ENCODE measurements at places on chromosomes 5 and 9.

GRCh38 chr5:171841984-171842776, 56.6 kb downstream of the SMIM23 start:
- DNase-seq, result no peak

- DNase-seq, result peak; percentile 84
Observed at GRCh38 chr9:113580041-113580953, 116.8 kb downstream of the RGS3 start.

GRCh38 chr9:3045153-3045552, 201.3 kb upstream of the PUM3 start:
- peak; percentile 3 for DNase-seq

DNA sequence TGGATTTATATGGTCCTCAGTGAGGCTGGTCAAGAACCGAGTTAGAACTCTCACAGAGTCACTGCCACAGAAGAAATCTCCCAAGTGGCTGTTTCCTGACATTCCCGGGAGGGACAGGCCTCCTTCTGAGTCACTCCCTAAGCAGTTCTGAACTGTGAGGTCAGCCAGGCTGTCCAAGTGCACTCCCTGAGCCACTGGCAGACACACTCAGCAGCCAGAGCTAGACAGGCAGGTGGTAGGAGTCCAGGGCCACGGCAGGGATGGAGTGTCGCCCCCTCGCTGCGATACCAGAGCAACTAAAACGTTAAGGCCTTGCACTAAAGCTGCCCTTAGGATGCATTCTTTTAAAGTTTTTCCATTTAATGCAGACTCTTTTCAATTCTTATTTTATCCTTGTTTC, 3.4 kb downstream of the IL4 start:
- peak; percentile 89 for DNase-seq

DNA sequence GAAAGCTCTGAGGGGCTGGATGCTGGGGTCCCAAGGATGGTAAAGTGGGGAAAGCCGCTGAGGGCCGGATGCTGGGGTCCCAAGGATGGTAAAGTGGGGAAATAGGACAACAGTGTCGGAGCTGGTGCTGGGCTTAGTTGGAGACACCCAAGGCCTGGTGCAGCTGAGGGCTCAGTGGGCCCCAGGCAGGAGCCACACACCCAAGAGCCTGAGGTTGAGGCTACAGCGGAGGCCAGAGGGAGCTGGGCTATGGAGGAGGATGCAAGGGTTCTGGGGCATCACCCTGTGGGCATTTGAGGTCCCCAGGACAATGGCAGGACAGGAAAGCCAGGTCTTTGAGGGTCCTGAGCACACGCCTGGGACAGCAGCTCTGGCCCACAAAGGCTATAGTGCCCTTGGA, 19.1 kb upstream of the SLC9A3 start:
- no peak for DNase-seq

DNA sequence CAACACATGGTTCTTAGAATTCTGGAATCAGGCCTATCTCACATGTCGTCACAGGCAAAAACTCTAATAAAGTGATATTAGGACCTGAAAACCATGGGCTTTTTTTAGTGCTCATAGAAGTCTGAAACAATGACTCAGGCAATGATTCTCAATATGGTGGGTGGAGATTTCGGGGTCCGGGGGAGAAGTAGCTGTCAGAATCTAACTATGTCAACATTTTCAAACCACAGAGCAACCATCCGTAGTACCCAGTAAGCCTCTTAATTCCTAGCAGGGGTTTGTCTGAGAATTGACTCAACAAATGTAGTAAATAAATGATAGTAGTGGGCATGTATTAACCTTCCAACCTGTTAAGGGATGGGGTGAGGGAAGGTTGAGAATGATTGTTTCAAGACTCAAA, 2.6 kb downstream of the AMACR start:
- DNase-seq, result no peak

DNA sequence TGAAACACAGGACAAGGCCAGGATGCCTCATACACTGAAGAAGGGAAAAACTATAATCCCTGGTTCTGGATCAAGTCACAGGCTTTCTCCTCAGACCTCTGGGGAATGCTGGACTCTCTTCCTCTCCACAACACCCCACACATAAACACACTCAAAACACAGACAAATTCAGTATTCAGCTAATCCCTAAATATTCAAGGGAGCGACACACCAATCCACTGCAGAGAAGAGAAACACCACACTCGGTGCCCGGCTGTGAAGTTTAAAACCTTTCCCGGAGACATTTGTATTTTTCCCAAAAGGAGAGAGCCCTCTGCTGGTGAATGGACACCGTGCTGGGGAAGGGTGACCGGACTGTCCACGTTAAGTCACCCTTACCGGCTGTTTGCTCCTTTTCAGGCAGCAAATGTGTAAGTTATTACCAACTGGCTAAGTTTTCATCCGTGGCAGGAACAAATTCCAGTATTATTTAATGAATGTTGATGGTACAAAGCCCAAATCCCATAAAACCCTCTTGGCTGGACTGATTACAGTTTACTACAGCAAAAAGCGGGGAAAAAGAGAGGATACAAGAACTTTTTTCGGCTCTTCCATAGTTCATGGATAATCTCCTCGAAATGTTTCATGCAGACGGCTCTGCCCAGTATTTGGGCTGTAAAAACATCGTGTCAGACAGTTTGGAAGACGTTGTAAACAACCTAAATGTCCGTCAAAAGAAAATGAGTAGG, 130.9 kb upstream of the SLC30A5 start:
- DNase-seq, result peak; percentile 76

DNA sequence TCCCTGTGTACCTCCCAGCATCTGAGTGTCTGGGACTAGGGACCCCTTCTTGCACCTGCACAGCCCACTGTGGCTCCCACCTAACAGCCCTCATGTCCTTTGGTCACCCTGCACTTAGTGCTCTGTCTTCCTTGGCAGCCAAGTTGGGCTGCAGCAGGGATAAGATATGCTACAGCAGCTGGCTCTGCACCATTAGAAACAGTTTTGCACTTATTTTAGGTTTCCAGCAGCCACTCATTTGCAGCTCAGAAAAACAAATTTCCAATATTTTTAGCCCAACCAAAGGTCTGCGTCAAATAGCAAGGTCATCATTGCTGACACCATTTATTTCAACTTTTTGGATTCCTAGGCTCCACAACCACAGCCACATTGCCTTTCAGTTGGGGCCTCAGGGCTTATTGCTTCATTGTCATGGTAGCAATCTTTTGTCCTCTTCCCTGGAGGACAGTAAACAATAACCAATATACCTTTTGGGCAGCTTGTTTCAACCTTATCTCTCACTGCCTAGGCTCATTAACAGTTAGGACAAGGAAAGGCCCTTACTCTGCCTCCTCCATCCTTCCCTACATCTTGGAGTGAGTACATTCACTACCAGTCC, 263.9 kb downstream of the COX7C start:
- DNase-seq, result no peak

- no peak for DNase-seq
Observed at GRCh38 chr9:134024214-134024792, 978 bp upstream of the BRD3OS start.

DNA sequence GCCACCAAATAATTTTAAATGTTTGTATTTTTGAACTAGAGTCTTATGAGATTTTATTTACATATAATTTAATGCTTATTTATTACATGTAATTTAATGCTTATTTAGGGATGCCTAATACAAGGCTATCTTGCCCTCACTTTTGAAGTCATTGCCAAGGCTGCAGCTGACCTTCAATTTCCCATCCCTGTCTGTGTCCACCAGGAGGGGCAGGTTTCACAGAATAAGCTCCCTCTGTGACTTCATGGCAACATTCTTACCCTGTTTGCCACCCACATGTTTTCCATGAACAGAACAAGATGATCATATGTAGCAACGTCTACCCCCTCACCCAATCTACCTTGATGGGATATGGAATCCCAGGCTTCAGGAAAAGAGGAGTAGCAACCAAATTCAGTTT, 27.0 kb downstream of the C5 start:
- DNase-seq, result peak; percentile 29

- no peak for DNase-seq
Observed at GRCh38 chr9:110580850-110581249, 1.3 kb upstream of the SVEP1 start.

- DNase-seq, result peak; percentile 83
Observed at GRCh38 chr9:136690806-136691261, 3.6 kb upstream of the AGPAT2 start.

DNA sequence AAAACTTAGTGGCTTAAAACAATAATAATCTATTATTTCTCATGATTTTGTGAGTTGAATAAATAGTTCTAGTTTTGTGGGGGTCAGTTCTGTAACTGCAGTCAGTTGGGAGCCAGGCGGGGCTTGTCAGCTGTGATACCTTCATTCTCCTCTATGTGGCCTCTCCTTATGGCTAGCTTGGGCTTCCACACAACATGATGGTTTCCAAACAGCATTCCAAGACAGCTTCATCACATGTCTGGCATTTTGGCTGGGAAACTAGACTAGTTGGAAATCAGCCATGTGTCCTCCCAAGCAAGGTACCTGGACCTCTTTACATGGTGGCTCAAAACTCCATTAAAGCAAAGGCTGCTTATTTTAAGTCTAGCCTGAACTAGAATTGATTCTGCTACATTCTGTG, 61.4 kb upstream of the RANBP3L start:
- DNase-seq, result peak; percentile 63

GRCh38 chr5:177508221-177508611, 1.4 kb downstream of the DOK3 start:
- no peak for DNase-seq

DNA sequence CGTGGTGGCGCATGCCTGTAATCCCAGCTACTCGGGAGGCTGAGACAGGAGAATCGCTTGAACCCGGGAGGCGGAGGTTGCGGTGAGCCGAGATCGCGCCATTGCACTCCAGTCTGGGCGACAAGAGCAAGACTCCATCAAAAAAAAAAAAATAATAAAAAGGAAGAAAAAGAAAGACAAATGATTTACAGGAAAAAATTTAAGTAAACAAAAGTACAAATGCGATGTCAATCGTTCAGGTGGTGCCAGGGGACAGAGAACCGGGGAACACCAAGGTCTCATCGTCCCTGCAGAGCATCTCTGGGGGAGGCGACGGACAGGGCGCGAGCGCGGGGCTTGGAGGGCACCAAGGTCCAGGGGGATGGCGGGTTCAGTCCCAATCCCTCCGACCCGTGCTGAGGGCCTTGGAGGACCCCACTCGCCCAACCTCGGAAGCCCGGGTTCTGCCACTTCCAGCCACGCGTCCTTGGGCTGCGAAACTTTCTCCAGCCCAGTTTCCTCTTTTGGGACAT, 607 bp upstream of the HNRNPAB start:
- DNase-seq, result no peak

DNA sequence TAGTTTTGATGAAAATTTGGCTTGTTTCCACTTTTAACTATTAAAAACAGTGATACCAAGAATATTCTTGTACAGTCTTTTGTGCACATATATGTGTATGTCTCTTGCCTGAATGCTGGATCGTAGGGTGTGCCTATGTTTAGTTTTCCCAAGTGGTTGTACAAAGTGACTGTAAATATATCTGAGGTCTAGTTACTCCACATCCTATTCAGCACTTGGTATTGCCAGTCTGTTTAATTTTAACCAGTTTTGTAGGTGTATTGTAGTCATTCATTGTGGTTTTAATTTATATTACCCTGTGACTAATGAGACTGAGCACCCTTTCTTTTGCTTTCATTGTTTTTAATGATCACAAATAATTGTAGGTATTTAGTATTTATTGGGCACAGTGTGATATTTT, 17.8 kb downstream of the RCL1 start:
- no peak for DNase-seq
